Renal pelvis (tissue), 12 donors: ENCODE measurements at places on chromosomes 3 and 15.

DNA sequence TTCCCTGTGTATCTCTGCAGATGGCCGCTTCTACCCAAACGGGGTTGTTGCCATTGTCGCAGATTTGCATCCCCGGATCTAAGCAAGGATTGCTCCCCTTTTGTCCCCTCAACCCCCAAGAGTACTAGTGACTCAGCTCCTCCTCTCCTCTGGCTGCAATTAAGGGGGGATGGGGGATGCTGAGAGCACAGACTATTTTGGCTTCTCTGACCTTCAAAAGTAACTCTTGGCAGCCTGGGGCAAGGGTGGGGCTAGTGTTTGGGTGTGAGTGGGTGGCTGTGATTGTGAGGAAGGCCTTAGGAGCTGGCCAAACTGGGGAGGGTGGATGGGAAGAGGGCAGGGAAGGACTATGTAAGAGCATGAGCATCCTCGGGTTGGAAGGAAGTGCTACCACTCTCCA lies 1.2 kb upstream of the MAP1A start:
- no peak for DNase-seq

GRCh38 chr3:87848003-87848402 lies 210.8 kb downstream of the CGGBP1 start:
- DNase-seq = no peak

DNA sequence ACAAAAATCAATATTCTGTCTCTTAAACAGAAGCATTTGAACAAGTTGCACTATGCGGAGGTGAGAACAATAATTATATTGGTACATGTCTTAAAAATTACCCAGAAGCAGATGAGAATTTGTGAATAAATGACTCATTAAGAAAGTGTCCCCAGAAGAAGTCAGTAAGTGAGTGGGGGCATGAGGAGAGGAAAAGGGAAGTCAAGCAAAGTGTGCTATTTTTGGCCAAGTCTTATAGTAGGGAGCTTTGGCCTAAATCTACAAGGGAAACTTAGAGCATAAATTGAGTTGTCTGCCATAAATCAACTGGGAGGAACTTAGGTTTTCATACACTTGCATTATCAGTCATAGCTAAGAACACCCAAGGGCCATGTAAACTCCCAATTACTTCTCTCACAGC lies 86.9 kb upstream of the SATB1 start:
- no peak for DNase-seq

DNA sequence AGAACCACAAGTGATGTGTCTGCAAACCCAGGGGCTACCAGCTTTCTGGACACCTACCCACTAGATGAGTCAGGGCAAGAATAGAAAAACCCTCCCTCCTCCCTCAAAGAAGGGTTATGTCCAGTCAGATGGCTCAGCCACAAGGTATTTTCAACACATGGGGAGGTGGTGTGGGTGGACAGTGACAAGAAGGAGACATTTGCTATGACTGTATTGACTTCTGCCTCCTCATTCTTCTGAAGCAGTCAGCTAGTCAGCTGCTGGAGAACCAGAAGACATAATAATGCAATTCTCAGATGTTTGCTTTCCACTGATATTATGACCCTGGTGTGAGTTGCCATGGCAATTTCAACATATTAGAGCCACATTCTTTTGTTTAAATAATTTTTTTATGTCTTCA lies 66.7 kb upstream of the GOLGA8B start:
- DNase-seq = no peak

GRCh38 chr15:89857673-89858072 lies 36.1 kb downstream of the AP3S2 start:
- DNase-seq = no peak

DNA sequence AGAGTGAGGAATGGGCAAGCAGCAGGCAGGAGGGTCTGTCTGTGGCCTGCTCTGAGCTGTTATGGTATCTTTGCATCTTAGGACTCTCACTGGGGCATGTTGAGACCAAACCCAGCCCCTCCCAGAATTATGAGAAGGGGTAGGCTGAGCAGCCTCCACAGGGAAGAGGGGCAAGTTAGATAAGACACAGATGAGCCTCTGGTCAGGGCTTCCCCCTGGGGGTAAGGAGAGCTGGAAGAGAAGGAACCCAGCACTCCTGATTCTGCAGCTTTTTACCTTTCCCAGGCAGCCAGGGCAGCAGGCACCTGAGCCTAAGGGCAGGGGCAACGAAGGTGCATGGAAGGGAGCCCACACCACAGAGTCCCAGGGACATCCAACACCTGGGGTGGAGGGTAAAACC lies 19.3 kb downstream of the DUOX1 start:
- DNase-seq = no peak

DNA sequence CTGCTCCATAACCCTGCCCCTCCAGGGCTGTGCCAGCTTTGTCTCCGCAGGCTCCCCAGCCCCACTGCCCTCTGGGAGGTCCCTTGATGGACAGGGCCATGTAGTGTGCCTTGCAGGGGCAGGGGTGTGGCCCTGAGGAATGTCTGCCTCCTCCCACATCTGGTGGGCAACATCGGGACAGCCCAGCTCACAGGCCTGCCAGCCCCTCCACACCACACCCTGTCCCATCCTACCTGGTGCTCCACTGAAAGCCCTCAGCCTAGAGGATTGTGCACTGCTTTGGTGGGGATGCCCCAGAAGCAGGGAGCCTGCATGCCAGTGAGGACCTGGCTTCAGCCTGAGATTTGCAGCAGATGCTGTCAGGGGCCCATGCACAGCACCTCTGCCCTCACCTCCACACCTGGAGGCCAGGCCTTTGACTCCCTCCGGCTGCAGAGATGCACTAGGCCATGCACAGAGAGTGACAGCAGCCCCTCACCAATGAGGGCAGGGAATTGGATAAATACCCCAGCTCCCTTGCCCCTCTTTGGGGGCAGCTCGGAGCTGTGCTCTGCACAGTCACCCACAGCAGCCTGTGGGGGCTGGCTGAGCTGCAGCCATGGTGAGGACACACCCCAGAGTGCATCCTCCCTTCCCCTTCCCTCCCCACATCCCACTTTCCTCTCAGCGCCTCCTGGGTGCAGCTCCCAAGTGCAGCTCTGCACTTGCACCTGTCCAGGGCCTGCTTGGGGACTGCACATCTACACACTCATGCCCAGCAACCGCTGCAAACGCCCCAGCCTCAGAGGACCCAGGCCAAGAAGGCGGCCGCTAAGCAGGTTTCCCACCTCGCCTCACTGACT lies 2.7 kb downstream of the C3orf22 start:
- DNase-seq = no peak

DNA sequence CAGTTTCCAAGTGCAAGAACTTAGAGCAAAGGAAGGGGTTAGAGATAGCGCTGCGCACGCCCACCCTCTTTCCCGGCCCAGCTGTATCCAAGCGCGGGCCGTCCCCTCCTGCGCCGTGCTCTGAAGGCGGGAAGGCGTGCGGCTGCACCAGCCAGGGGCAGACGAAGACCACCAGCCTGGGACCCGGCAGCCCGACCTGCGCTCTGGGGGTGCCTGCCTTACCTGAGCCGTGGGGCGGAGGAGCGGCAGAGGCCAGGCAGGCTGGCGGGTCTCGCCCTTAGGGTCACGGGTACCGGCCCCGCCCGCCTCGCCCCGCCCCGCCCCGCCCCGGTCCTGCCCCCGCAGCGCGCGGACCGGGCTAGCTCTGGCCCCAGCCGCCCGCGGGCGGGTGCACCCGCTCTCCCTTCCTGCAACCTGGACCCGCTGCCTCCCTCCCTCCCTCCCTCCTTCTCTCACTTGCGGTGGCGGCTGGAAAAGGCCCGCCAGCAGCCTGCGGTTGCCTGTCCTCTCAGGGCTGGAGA lies at the start of gene WDR72:
WDR72 (minus strand) TSS at position 253 of the 521 bp plus-strand sequence. CDS start 26,514 bp downstream, outside the sequence.
- DNase-seq = peak; percentile 30
